ENCODE measurements at places on chromosomes 7 and 10.

DNA sequence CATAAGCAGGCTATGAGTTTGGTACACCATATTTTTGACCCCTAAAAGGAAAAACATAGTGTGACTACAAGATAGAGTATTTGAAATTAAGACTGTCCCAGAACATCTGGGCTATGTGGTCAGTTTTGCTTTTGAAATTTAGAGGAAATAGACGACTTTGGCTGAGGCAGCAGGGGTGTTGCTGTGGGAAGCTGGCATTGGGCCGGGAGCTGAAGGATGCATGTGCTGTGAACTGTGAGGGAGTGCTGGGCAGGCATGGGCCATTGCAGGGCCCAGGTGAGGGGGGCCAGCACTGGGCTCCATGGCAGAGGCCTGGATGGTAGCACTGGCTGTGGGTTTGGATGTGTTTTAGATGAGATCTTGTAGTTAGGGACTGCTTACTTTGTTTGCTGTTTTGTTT lies 168.3 kb downstream of the BMPER start:
- no peak for DNase-seq

DNA sequence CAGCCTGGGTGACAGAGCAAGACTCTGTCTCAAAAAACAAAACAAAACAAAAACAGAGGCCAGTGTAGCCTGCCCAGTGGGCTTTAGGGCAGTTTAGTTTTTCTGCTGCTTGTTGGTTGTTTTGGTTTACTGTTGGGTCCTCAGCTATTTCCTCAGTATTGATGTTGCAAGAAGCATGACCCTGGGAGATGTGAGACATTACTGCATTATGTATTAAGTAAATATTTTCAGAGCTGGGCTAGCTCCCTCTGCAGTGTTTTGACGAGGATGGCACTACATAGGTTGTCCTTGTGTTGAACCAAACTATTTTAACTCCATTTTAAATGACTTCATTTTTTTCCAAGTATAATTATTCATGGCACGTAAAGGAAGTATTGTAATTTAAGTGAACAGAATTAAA lies 4.8 kb downstream of the AKAP9 start:
- no peak for DNase-seq

GRCh38 chr10:1952126-1953095 lies 215.1 kb upstream of the ADARB2 start:
- DNase-seq = no peak

- DNase-seq = no peak
Measured at GRCh38 chr10:3415038-3415736, 242.6 kb upstream of the PITRM1 start.

GRCh38 chr7:144534655-144535395 lies 131.3 kb upstream of the NOBOX start:
- DNase-seq = no peak

DNA sequence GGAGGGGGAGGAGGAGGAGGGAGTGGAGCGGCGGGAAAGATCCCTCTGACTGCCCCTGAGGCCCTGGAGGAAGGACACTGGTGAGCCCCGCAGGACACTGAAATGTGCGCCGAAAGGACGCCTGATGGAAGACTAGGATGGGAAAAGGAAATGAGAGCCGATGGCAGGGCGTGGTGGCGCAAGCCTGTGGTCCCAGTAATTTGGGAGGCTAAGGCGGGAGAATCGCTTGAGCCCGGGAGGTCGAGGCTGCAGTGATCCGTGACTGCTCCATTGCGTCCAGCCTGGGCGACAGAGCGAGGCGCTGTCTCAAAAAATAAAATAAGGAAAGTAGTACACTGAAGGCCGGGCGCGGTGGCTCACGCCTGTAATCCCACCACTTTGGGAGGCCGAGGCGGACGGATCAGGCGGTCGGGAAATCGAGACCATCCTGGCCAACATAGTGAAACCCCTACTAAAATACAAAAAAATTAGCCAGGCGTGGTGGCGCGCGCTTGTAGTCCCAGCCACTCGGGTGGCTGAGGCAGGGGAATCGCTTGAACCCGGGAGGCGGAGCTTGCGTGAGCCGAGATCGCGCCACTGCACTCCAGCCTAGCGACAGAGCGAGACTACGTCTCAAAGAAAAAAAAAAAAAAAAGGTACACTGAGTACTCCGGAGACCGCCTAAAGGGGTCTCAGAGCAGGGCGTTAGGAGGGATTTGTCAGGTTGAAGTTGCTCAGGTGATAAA lies 561 bp upstream of the HNRNPF start:
- peak; percentile 90 for DNase-seq

GRCh38 chr7:33979807-33980355 lies 74.5 kb downstream of the BMPER start:
- DNase-seq = no peak

- DNase-seq = no peak
Measured at GRCh38 chr7:12777257-12777656, 89.8 kb downstream of the ARL4A start.

DNA sequence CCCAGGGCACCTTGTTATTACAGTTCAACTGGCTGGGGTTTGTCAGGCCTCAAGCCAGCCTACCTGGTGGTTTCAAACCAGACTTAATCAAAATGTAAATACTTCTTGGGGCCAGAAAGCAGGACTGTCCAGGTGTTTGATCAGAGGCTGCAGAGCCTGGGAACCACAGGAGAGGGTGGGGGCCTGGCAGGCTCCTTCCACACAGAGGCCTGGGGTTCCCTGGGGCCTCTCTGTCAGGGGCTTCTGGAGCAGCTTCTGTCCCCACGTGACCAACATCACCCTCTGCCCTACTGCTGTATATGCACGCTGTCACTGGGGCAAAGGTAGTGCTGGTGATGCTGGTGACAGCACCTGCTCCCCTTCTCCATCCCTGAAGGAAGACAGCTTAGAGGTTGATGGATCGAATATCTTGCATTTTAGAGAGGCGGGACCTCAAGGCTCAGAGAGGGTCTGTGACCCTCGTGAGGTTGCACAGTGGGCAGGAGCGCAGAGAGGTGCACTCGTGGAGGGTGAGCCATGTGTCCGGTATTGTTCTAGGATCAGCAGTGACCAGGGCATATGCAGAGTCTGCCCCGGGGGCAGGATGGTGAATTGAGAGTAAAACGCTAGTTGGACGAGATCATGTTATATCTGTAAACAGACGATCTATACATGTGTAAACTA lies 95.4 kb downstream of the GRK5 start:
- DNase-seq = no peak

GRCh38 chr10:50552771-50553535 lies 70.8 kb downstream of the SGMS1 start:
- DNase-seq = peak; percentile 69

GRCh38 chr10:5949009-5949759 lies 28.2 kb downstream of the IL15RA start:
- DNase-seq = peak; percentile 70

- DNase-seq = no peak
Measured at GRCh38 chr10:70265032-70265689, 18.6 kb downstream of the NPFFR1 start.

GRCh38 chr7:30656006-30656957 lies 26.0 kb downstream of the CRHR2 start:
- peak; percentile 48 for DNase-seq

DNA sequence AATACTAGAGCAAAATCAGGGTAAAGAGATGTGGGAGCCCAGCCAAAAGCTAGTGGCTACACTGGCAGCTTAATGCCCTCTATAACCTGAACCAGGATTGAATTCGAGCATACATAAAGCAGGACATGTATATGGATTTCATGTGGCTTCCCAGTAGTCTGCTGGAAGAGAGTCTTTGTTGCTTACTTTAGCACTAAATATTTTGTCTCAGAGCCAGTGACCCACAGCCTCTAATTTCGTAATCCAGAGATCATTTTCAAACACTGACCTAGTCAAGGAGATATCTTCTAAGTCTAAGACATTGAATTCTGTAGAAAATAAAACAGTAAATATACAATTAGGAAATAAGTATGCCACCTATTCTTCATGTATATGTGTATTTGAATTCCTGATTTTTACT lies 64.2 kb upstream of the GNAI1 start:
- DNase-seq = no peak

- no peak for DNase-seq
Measured at GRCh38 chr7:16084875-16085274, 336.5 kb downstream of the CRPPA start.

DNA sequence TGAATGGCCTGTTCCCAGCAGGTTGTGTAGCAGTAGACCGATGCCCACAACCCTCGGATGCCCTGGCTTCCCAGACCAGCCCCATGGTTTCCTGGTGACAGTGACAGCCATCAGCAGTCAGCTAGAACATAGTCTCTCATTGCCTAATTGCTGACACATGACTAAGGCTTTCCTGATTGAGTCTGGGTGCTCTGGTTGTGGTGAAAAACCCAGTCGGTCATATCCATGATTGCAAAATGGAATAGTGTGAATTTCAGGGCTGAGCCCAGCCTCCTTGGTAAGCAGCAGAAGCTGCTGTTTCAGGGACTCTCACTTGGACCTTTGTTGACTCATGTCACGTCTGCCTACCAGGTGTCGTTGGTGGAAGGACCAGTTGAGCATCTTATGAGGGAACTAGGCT lies 36.6 kb downstream of the POR start:
- no peak for DNase-seq

GRCh38 chr10:129695671-129696070 lies 228.6 kb downstream of the MGMT start:
- no peak for DNase-seq

DNA sequence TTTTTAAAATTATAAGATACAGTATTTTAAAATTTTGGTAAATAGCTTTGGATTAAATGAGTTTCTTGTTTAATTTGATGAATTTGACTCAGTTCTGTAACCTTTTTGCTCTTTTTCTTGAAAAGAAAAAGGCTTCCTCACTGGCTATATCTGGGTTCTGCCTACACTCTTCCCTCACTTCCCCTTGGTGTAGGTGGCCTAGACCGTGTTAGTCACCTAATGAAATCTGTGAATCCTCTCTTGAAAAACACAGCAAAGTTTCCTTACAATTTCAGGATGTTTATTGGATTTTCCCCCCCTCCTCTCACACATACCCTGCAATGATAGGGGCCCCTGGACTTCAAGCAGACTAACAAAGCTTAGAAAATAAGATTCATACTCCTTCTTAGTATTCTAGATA lies 231.6 kb downstream of the ADK start:
- no peak for DNase-seq

DNA sequence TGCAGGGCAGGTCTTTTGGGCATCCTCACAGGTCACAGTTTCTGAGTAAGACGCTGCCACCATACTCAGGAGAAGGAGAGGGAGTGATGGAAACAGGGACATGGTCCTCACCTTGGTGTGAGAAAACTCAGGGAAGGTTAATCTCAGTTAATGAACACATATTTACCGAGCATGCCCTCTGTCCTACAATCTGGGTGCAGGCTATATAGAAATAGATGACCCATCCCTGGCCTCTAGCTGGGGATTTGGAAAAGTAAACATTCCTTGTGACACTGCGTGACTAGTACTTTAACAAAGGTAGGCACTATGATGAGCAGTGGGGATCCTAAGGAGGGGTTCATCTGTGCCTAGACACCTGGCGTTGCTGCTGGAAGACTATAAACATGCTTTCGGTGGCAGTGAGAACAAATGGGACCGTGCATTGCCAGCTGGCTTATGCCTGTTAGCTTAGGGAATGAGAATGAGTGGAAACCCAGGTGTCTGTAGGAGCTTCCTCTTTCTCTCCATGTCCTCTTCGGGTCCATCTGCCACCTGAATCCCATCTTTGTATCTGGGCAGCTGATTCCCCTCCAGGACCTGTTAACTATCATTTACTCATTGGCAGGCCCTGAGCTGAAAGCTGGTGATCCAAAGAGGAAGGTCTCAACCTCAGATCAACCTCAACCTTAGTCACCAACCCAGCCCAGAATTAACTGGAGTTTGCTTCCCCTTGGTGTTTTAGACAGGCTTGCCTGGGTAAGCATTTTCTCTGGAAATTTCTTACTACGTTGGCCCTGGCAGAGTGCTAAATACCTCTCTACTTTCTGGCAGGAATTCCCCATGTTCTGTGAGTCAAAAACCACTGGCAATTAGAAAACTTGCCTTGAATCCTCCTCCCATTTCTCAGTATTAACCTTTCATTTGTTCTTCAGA lies 794 bp downstream of the MBL2 start:
- no peak for DNase-seq

DNA sequence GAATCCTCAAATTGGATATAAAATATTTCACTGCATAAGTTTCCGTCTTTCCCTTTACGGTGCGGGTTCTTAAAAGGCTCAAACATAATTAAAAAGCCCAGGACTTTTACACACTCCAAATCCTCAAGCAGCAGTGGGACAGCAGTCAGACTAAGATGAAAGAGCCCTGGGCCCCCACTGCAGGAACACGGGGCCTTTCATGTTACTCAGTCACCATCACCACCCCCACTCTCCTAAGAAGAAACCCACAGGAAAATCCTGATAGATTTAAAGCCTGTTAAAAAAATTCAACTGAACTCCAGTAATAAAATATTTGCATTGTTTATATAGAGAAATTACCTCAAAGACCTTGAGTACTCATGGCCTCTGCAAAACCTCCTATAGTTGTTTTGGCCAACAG lies 74.0 kb upstream of the TRIL start:
- no peak for DNase-seq

DNA sequence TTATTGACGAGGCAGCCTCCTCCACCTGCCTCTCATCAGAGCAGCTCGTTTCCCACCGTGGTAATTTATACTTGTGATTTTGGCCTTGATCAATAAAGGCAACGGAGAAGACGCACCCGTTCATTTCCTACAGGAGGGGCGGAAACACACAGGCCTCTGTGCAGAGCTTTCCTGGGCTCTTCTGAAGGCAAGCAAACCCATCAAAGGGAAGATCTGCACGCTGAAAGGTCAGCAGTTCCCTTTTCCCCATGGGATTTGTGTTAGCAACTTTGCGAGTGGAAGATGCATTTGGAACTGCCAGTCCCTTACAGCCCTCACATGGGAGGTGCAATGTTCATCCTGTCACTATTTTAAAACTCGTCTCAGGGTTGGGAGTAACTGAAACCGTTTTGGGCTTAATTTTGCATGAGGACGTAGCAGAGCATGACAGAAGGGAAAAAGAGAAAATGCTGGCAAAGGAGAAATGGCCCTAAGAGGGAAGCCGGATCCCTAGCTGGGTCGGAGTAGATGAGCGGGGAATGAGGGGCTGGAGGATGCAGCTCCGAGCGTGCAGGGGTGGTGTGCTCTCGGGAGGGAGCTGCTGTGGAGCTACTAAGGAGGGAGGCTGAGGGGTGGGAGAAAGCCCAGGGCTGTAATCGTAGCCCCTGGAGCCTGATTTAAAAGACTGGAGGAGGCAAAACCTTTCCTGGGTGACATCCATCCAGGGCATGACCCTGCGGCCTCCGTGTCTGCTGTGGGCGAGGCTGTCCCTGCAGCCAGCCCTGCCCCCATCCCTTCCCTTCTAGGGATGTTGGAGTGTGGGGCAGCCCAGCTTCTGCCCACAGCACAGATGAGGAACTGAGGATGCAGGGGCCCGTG lies 111.1 kb upstream of the FAM20C start:
- no peak for DNase-seq

DNA sequence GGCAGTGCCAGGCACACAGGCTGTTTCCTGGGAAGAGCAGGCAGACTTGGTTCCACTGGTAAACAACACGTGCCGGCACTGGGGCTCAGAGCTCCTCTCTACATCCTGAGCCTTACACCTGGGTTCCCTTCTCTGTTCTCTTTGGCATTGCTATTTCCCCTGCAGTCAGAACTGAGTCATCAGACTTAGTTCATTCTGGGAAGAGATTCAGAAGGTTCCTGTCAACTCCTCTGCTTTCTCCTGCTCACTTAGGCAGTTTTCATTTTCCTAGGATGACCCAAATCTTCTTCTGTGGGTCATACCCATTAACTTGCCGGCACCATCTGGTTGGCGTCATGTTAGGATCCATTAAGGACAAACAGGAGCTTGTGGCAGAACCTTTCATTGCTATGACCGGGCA lies 33.4 kb upstream of the LRRC18 start:
- DNase-seq = no peak

GRCh38 chr7:144842377-144842851 lies 6.6 kb upstream of the TPK1 start:
- DNase-seq = no peak

GRCh38 chr10:123583639-123584418 lies 82.3 kb upstream of the GPR26 start:
- DNase-seq = no peak

All from activated effector memory CD4-positive, alpha-beta T cell treated with anti-CD3 and anti-CD28 coated beads, Interleukin-2, amount 50 U/mL, for 16 hours (primary cell).